Activated CD8-positive, alpha-beta memory T cell treated with anti-CD3 and anti-CD28 coated beads for 4 hours (primary cell): ENCODE measurements at places on chromosomes 13 and 19.

GRCh38 chr19:54552913-54553310 is 20.7 kb upstream of the LILRA2 start:
- no peak for DNase-seq

GRCh38 chr13:100753376-100753775 is 78.8 kb upstream of the TMTC4 start:
- no peak for DNase-seq

- DNase-seq, result no peak
Observed at GRCh38 chr19:7463575-7463974, 25.3 kb downstream of the PEX11G start.

- no peak for DNase-seq
Observed at GRCh38 chr13:54965881-54966280, 1937.3 kb downstream of the OLFM4 start.

DNA sequence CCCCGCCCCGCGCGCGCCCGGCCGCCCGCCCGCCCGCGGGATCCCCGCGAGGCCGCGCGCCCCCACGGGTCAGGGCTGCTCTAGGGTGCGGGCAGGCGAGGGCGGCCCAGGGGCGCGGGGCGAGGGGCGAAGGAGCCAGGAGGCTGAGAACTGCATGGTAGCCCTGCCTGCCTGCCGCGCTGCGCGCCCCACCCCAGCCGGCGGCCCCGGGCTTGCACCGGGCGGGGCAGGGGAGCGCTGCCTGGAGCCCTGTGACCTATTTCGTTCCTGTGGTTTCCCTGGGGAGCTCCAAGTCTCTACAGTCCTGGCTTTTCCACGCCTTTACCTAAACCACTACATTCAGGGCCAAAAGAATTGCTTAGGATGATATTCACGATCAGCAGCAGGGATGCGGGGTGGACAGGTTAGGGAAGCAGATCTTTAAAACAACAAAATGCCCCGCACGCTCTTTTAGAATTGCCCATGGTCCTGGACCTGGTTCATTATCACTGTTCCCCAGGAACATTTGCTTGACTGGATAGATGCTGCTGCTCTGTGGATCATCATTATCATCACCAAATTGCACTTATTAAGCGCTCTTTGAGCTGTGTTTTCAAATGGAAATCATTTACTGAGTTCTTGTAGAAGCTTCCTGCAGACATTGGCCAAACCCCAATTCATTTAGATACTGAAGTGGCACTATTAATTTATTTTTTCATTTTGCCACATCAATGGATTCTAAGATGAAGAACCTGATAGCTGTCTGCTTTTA is 421 bp upstream of the GPR12 start:
- no peak for DNase-seq
